ENCODE measurements at places on chromosomes 7 and 10.

DNA sequence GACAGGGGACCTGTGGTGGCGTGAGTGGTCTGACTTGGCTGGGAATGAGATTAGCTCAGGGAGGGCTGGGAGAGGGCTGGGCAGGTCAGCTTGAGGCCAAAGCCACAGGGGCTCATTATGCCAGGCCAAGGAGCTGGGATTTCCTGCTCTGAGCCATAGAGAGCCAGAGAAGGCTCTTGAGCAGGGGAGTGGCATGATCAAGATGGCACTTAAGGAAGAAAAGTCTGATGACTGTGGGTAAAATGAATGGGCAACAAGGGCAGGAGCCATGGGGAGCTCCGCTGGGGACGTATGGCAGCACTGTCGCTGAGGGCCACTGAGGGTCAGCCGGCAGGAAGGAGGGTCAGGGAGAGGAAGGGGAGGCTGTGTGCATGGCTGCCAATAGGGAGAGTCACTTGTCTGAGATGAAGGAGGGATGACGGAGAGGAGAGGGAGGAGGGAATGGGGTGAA lies 5.8 kb downstream of the ANTXRL start:
- DNase-seq, result no peak

GRCh38 chr7:46157404-46157803 lies 236.3 kb upstream of the IGFBP3 start:
- no peak for DNase-seq

- no peak for DNase-seq
These were observed 33.5 kb upstream of the ENO4 start for GRCh38 chr10:116815641-116816415.

DNA sequence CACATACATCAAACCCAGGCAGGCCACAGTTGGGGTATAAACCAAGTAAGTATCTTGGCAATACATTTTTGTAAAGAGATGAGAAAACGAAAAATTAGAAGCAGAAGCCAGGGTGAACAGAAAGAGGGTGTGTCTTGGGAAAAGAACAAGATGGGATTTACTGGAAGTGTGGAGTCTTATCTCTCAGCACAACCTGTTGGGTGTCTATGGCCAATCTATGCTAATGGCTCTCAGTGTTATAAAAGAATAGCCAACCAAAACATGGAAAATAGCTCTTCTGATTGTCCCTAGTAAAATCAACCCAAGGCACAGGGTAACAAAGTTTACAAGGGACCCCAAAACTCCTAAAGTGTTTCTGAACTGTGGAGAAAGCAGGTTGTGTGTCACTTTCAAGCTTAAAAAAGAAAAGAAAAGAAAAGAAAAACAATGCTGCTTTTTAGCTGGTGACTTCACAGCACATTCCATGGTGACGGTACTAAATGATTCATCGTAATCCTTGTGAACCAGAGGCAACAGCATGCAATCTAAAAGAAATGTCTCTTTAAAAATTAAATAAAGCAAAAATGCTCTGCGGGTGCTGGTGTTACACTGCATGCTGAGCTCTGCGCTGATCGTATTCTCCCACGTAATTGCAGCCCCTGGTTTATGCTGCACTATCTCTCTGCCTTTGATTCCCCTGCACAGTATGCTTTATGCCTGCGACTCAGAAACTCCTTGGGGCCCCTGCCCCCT lies 100.8 kb downstream of the C10orf90 start:
- DNase-seq, result no peak

GRCh38 chr10:12350167-12350872 lies 973 bp downstream of the CAMK1D start:
- DNase-seq, result no peak

GRCh38 chr10:130456616-130457015 lies 320.4 kb downstream of the GLRX3 start:
- DNase-seq, result no peak

DNA sequence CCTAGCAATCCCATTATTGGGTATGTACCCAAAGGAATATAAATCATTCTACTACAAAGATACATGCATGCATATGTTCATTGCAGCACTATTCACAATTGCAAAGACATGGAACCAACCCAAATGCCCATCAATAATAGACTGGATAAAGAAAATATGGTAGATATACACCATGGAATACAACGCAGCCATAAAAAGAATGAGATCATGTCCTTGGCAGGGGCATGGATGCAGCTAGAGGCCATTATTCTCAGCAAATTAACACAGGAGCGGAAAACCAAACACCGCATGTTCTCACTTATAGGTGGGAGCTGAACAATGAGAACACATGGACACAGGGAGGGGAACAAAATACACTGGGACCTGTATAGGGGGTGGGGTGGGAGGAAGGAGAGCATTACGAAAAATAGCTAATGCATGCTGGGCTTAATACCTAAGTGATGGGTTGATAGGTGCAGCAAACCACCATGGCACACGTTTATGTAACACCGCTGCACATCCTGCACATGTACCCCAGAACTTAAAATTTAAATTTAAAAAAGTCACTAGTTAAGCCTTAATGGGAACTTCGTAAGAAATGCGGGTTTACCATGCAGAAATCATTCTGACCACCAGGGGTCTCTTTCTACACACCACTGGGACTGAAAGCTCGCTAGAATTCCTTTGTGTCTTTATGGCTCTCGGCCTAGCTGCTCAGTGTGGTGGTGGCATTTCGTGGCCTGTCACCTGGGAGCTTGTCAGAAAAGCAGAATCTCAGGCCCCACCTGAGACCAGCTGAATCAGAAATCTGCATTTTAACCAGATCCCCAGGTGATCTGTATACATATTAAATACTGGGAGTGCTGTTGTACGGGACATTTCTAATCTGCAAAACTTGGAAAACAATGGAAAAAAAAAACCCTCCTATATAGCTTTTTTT lies 9.5 kb downstream of the ANKRD1 start:
- DNase-seq, result peak; percentile 75

DNA sequence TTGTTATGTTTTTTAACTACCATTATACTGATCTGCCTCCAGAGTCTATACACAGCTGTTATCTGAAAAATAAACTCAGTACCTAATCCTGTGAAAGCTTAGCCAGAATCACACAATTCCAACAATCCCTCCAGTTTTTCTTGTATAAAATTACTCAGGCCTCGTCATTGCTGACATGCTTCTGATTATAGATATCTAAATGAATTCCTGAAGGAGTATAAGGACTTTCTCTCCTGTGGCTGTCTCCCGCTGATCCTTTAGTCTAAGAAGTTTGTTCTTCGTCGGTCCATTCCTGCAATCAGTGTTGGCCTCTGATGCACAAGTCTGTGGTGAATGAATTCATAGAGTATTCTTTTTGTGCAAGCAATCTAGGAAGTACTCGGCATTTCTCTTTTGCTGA lies 288.9 kb upstream of the SEMA3C start:
- no peak for DNase-seq

DNA sequence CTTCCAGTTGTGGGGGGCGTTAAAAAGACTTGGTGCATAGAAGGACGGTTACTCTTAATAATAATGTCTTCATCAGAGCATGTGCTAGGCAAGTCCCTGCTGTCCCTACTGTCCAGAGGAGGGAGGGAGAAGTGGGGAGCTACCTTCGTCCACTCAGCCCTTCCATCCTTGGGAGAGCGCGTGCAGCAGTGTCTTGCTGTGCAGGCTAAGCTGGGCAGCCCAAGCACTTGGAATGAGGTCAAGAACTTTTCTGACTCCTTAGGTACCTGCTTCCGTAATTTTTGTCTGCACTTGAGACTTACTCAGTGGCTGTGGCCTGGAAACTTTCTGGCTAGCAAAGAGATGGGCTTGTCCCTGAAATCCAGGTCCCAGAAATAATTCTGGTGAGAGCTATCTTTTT lies 265.9 kb upstream of the SORCS1 start:
- DNase-seq, result no peak

DNA sequence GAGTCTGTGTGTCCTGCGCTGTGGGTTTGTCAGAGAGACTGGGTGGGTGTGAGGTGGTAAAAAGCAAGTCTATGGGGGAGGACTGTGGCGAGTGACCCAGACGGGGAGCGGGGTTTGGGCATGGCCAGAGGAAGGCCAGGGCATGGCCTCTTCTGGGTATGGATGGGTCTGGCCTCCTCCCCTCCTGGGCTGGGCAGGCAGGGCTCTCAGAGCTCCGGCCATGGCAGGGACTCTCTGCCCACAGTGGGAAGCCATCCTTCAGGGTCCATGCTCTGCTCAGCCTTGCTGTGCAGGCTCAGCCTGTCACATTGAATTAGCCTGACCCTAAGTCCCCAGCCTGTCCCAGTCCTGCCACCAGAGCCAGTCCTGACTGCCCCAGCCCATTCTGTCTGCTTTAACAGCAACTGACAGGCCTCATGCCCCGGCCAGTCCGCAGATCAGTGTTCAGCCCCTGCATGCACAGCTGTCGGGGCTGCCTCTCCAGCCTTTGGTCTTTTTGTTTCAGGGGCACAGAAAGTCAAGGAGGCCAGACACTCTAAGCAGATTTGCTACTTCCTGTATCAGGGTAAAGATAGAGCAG lies 7.9 kb downstream of the ANTXRL start:
- no peak for DNase-seq

DNA sequence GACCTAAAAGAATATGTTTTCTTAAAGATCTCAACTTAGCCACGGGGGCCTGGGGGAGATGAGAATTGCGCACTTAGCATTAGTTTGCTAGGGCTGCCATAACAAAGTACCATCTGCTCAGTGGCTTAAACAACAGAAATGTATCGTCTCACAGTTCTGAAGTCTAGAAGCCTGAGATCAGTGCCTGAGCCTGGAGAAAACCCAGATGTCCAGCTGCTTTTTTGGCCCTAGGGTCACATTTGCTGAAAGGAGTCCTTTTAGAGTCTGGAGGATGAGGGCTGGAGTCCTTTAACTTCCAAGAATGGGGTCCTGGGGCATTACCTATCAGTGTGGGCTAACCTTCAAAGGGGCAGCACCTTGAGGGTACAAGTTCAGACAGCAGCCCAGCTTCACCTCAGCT lies 48.2 kb downstream of the SMURF1 start:
- no peak for DNase-seq

DNA sequence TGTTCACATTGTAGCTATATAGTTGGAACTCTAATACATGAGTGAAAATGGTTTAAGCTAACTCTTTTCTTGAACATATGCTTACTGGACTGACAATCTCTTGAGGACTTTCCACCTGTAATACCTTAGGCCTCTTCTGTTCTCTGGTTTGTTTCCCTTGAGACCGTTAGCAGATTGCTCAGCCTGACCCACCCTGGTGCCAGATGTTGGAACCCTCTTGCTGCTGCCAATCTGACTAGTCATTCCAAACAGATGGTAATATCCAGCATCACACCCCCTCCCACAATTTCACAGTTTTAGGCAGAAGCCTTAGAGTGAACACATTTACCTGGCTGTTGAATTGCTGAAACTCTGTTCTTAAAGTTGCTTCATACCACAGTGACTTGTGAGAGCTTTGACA lies 18.7 kb downstream of the CALD1 start:
- no peak for DNase-seq

- DNase-seq, result no peak
These were observed 40.8 kb upstream of the WIPF3 start for GRCh38 chr7:29765490-29765889.

DNA sequence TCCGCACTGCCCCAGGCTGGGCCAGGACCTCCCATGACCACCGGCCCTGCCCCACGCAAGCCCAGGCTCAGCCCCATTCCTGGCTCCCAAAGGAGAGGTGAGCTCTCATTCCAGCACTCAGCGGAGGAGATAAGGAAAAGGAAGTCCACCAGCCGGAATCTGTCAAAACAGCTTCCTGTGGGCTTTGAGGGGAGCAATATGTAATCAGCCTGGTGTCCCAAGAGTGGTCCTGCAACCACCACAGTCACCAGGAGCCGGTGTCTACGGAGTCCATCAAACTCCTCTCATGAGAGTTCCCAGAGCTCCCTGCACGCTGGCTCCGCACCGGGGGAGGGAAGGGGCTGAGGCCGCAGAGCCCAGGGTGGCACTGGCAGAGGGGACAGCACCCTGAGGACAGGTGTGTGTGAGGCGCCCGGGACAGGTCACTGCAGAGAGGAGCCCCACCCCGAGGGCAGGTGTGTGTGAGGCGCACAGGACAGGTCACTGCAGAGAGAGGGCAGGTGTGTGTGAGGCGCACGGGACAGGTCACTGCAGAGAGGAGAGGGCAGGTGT lies 57.9 kb downstream of the STK32C start:
- no peak for DNase-seq

DNA sequence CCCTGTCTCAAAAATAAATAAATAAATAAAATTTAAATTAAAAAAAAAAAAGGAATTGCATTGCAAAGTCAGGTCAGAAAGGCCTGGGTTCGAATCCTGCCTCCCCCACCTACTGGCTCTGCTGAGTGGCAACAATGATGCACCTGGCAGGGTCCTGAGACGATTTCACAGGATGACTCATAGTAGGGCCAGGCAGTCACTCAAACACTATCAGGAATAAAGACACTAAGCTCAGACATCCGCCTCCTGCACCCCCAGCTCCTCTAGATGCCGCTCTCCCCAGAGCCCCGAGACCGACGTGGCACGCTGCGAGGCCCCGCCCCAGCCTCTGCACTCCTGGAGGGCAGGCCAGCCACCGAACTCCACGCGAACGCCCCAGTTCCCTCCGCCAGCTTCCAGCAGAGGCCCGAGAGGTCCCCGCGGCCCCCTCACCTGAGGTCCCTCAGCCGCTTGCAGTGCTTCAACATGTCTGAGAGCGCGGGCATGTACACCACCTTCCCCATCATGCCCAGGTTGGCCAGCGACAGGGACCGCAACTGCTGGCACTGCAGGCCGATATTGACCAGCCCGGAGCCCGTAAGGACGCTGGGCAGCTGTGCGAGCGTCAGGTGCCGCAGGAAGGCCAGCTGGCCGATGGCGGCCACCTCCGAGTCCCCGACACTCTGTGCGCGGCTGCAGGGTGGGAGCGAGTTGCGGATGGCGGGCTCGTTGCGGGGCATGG lies 76.6 kb upstream of the TNRC18 start:
- DNase-seq, result no peak

Data from NCI-H1436 (cell line).